Ascending aorta (tissue), 2 donors: ENCODE measurements at places on chromosomes 5 and 9.

GRCh38 chr9:35357116-35357515 is 132.8 kb upstream of the RUSC2 start:
- no peak for DNase-seq

- DNase-seq, result no peak
These were observed 176.8 kb downstream of the ISOC1 start for GRCh38 chr5:129271308-129271707.

- no peak for DNase-seq
These were observed 219.8 kb upstream of the MAP3K1 start for GRCh38 chr5:56595566-56595965.

- no peak for DNase-seq
These were observed 67.5 kb downstream of the RGMB start for GRCh38 chr5:98840946-98841345.
